ENCODE measurements at places on chromosomes 2 and 18. TPM values are rescaled to one million over a fixed set of nuclear protein-coding genes. Genes with fewer than 3 reads are reported as not detected.

- DNase-seq = no peak
These were observed 56.8 kb upstream of the KIDINS220 start for GRCh38 chr2:8893978-8894820.

GRCh38 chr2:108942888-108943287, 46.1 kb downstream of the EDAR start:
- no peak for DNase-seq

DNA sequence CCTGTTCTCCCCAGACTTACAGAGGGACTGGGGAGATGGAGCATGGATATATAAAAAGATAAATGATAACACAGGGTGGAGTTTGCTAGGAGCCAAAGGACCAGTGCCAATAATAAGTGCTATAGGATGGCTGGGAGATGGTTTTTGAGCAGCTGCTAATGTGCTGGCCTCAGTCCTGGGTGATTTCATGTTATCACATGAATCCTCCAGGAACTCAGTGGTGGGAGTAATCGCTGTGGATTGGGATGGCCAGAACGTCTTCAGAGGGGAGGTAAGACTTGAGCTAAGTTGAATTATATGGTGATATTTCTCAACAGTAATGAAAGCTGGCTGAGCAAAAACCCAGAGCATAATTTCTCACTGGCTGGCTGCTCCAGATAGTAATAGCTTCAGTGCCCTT, 441.4 kb downstream of the SLC4A3 start:
- no peak for DNase-seq

- DNase-seq = no peak
These were observed 12.0 kb downstream of the ONECUT2 start for GRCh38 chr18:57447154-57447621.

DNA sequence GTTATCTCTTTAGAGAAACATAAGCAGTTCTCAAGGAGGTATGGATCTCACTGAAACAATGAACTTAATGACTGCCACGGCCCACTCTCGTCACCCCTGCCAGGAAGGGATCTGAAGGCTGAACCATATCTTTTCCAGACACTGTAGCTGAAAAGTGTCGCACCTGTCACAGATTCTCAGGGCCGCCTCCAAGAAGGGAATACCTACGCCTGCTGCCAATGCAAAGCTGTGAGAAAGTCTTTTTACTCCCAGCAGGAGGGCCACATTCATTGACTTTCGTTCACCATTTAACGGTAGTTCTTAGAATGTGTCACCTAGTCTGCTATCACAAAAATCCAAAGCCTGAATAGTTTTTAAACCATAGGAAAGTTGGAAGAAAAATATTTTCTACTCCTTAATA, 66.7 kb upstream of the SH3BP4 start:
- DNase-seq = peak; percentile 75

DNA sequence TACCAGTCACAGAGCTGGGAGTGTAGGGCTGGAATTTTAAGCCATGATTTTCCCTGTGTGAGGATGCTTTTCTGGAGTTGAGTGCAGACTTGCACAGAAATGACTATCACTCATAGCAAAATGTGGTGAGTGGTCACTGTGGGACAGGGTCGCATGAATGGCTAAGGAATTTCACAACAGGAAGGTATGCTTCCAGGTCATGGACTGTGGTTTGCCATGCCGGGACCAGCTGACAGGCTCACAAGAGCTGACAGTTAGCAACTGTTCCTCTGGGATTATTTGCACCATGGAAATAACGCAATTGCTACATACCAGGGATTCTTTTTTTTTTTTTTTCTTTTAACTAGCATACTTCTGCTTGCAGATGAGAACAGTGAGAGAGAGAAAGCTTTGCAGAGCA, 3.8 kb upstream of the UXS1 start:
- DNase-seq = no peak

DNA sequence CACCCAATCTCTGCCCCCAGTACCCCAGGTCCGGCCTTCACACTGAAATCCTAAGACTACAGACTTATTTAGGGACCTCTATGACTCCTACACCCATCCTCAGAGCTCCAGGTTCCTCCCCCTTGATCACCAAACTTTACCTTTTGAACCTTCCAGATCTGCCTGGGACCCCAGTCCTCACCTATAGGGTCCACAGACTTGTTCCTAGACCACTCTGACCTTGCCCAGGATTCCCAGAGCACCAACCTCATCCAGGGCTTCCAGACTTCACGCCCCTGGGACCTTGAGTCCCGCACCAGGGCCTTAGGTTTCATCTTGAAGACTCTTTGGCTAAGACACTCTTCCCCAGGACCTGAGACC, 462 bp downstream of the CHCHD5 start:
- DNase-seq = no peak

GRCh38 chr2:238771218-238771617, 76.7 kb upstream of the TWIST2 start:
- DNase-seq = no peak

DNA sequence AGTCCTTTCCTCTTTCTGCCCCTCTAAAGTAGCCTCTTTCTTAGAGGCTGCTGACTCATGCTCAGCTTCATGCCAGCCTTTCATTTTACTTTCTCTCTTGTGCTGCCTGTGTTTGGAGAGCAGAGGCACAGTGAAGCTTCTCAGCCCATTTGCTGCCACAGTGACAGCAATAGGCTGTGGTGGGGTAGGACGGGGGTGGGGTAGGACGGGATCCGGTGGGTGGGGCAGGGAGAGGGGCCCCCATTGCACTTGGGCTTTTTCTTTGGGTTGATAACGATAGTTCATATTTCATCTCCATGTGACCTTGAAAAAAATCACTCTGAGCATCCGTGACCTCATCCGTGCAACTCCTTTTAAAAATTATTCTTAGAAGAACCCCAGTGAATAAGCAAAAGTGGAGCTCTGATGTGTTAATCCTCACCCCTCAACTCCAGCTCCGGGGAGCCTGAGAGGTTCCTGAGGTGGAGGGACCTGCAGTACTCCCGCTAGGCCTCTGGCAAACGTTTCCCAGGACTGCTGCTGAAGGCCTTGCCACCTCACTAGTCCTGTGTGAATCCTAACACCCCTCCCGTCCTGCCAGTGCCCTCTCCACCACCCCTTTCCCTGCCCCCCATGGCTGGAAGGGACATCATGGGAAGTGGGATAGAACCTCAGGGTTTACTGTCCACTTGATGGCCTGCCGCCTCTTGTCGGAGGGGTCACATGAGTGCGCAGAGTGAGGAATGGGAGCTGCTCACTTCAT, 70.8 kb downstream of the INPP4A start:
- DNase-seq = no peak

DNA sequence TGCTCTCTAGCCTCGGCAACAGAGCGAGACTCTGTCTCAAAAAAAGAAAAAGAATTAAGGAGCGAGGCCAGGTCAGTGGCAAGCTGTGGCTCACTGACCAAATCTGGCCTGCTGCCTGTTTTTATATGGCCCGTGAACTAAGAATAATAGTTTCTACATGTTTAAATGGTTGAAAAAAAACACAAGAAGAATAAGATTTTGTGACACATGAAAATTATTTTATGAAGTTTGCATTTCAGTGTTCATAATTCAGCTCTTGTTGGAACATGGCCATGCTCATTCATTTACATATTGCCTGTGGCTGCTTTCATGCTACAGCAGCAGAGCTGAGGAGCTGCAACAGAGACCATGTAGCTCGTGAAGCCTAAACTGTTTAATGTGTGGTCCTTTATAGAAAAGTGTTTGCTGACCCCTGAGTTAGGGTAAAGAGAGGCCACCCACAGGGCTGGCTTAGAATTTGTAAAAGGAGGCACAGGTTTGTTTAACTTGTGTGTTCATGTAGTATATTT, 59.5 kb downstream of the MFSD6 start:
- DNase-seq = no peak

The IL36RN gene
- total RNA-seq = not detected

The FAM237A gene
- total RNA-seq = not detected

The GKN2 gene
- total RNA-seq = not detected

The CRYGC gene
- not detected for total RNA-seq

The EHD3 gene
- total RNA-seq = 2.3 TPM
